ENCODE measurements at places on chromosomes 16 and 17. TPM values are rescaled to one million over a fixed set of nuclear protein-coding genes. Genes with fewer than 3 reads are reported as not detected.

The MT3 gene
- not detected for total RNA-seq

The ENPP7 gene
- not detected for total RNA-seq

The ITGA2B gene
- not detected for total RNA-seq

The NUDT16L1 gene
- 48.3 TPM for total RNA-seq

The C16orf92 gene
- total RNA-seq = not detected

The STH gene
- not detected for total RNA-seq

The CLEC19A gene
- total RNA-seq = not detected

The RMI2 gene
- total RNA-seq = 3.0 TPM

The PERCC1 gene
- not detected for total RNA-seq

The ANKRD40CL gene
- not detected for total RNA-seq

The AANAT gene
- not detected for total RNA-seq

The PIRT gene
- total RNA-seq = not detected

The CHST5 gene
- total RNA-seq = not detected

The CTRL gene
- total RNA-seq = 0.27 TPM

The WRAP53 gene
- 11.0 TPM for total RNA-seq

The MYO15A gene
- total RNA-seq = 0.45 TPM

The TP53TG3B gene
- total RNA-seq = not detected

The SDR42E1 gene
- total RNA-seq = 0.08 TPM
